ENCODE measurements at places on chromosomes 7 and 10.

DNA sequence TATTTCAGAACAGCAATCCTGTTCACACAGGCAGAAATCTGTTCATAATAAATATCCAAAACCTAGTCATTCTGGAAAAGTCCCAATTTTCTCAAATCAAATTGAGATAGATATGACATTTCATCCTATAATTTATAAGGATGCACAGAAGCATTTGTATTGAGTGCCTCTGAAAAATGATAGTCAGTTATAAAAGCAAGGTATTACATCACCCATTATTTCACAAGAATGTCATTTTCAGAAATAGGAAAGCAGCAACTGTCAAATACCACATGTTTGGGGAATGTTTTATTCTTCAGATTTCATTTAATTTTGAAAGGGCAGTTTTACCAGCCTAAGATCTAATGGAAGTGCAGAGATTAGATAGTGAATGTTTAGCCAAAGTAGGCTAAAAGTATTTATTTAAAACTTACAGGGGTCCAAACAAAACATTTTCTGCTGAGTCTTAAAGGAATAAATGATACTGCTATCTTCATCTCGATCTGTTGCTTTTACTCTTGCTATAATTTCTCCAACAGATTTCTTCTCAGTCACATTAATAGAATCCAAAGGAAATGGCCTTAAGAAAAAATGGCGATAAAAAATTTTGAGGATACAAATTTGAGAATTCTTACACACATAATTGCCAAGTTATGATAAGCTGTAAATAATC, 185.8 kb downstream of the HGF start:
- no peak for DNase-seq

GRCh38 chr7:44703921-44704320, 44.7 kb upstream of the ZMIZ2 start:
- DNase-seq: no peak

DNA sequence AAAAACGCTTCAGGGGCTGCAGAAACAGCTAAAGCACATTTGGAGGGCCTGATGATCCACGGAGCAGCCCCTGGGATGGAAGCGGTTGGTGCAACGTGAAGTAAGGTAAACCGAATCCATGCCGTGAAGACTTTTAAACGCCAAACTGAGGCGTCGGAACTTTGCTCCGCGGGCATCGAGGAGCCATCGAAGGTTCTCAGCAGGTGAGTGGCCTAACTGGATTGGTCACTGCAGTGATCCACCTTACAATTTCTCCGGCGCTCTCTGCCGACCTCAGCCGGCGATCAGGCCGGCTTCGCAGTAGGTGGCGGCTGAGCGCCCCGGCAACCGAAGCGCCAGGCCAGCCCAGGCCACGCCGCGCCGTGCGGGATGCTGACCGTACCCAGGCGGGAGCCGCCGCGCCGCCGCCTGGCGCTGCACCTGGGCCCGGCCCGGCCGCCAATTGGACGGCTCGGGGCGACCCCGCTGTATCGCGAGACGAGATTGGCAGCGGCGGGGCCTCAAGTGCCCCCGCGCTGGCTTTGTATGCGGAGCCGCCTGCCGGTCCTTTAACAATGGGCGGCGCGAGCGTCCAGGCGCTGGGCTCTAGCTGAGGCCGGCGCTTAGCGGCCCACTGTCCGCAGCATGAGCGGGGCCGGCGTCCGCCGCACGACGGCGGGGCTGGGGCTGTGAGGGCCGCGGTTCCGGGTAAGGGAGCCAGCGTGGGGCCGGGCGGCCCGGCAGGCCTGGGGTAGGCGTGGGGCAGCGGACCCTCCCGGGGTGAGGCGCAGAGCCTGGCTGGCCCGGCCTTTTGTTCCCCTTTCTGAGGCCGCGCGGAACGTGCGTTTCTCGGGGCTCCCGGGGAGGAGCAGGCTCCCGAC, at the start of gene CCNJ:
TSS of gene CCNJ (plus strand) at position 551 of the 860 bp plus-strand sequence. CDS start 811 bp downstream, outside the sequence.
- DNase-seq: peak; percentile 87

DNA sequence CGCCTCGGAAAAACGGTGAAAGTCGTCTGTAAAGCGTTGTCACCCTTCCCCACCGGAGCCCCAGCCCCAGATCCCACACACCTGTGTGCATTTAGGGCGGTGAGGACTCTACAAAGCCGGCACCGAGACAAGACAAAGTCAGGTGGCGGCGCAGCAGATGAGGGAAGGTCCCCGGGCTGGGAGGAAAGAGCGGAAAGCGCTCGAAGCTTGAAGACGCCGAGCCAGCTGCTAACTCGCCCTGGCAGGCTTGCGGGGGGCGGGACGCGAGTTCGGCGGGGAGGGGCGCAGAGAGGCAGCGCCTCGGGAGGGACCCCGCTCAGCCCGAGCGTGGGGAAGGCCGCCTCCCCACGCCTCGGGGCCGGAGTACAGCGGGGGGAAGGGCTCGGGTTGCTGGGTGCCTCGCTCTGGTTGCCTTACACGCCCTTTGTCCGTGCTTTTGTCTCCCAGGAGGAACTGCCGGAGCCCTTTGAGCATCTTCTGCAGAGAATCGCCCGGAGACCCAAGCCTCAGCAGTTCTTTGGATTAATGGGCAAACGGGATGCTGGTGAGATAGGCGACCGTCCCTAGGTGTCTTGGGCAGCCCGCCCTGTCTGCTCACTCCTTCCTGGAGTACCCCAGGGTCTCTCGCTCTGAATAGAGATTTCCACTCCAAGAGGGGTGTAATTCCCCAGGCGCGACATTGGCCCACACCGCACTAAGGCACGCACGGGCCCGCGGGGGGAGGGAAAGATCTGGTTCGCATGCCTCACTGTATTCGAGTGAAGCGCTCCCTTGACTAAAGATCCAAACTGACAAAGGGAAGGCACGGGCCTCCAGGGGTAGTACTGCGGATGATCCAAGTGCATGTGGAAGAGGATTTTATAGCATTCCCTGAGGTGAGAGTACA, 1.6 kb downstream of the TAC1 start:
- no peak for DNase-seq

DNA sequence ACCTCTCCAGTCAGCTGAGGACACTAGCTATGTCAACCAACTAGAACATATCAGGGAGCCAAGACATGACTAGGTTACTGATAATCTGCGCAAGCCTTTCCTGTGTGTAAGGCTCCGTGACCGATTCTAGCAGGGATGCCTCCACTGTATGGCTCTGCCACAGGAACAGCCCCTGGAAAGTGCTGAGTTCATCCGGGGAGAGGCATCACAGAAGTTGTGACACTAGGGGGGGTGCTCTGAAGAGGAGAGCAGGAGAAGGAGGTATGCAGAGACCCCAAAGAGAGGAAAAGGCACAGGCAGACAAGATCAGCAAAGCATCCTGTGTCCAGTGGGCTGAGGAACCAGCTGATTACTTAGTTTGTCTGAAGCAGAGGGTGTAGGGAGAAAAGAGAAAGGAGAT, 13.5 kb downstream of the UPP1 start:
- no peak for DNase-seq

DNA sequence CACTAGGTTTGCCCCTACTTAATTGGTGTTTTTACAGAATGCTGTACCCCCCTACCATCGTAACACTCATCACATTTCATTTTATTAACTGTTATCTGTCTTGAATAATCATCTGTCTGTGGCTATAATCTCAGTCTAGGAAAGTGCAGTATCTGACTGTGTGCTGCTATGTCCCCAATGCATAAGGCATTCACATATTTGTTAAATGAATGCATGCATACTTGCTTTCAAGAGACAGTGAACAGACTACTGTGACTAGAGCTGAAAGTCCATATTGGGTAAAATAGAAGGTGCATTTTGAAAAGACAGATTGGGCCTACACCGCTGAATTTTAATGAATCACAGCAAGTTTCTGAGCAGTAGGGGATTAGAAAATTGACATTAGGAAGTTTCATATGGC, 112.3 kb downstream of the ARHGAP12 start:
- DNase-seq: no peak

DNA sequence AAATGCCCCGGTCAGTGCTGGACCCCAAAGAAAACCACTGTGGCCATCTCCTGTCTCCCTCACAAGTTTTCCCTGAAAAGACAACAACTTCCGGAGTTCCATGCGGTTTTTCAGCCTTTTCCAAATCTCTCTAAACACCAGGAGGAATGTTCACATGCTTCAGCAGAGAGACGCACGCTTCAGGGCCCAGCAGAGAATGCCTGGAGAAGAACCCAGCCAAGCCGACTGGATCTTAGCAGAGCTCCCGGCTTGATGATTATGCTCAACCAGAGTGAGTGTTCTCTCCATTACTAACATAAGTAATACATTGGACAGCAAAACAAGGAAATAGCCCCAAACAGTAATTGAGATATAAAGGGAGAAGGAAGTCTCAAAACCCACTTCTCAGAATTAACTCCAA, 17.9 kb downstream of the PRKCQ start:
- no peak for DNase-seq

GRCh38 chr10:111023060-111023459, 53.8 kb upstream of the ADRA2A start:
- DNase-seq: no peak

DNA sequence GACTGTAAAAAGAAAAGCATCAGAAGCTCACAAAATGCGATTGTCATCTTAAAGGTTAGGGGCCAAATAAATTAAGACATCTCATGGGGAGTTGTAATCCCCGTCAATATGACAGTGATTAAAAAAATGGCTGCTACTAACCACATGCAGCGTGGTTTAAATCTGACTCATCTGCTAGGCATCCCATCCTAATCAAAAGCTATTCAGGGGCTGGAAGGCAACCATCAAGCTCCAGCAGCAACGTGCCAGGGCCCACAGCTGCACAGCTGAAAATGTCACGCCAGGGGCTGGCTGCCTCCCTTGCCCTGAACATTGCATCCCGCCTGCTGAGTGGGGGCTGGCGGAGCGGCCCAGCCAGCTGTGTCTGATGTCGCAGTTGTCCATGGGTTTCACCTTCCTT, 66.3 kb upstream of the FRMD4A start:
- peak; percentile 84 for DNase-seq

- DNase-seq: peak; percentile 99
Observed at GRCh38 chr10:36534471-36535002, 590.9 kb upstream of the ANKRD30A start.

- DNase-seq: no peak
Observed at GRCh38 chr10:488933-489215, 200.6 kb downstream of the DIP2C start.

DNA sequence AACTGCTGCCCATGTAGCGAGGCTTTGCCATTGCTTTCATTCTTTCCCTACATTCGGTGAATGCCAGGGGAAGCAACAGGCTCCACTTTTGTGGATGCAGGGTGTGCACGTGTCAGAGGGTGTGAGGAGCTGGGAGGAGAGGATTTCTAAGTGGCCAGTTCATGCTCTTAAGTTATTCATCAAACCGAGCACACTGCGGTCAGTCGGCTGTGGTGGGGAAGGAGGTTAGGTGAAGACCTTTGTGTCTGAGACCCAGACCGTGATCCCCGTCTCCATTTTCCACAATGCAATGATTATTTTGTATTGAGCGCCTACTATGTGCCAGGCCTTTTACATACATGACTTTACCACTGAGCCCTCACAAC, 438.6 kb upstream of the GALNT17 start:
- no peak for DNase-seq

DNA sequence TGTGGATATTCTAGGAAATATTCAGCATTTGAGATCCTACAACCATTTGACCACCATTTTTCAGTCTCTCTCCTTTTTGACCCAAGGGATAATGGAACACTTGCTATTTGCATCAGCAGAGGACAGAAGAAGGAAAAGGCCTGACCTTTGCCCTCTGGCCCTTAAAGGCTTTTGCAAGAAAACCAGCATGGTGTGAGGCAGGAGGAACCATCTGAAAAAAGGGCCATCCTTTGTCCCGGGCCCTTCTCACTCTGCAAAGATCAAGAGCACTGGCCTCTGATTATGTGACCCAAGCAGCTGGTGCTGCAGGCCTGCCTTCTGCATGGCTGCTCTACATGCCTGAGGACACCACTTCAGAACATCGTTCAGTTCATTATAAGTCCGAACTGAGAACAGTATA, 133.3 kb upstream of the STK17A start:
- no peak for DNase-seq

GRCh38 chr10:125159486-125159931, 854 bp downstream of the CTBP2 start:
- DNase-seq: no peak

DNA sequence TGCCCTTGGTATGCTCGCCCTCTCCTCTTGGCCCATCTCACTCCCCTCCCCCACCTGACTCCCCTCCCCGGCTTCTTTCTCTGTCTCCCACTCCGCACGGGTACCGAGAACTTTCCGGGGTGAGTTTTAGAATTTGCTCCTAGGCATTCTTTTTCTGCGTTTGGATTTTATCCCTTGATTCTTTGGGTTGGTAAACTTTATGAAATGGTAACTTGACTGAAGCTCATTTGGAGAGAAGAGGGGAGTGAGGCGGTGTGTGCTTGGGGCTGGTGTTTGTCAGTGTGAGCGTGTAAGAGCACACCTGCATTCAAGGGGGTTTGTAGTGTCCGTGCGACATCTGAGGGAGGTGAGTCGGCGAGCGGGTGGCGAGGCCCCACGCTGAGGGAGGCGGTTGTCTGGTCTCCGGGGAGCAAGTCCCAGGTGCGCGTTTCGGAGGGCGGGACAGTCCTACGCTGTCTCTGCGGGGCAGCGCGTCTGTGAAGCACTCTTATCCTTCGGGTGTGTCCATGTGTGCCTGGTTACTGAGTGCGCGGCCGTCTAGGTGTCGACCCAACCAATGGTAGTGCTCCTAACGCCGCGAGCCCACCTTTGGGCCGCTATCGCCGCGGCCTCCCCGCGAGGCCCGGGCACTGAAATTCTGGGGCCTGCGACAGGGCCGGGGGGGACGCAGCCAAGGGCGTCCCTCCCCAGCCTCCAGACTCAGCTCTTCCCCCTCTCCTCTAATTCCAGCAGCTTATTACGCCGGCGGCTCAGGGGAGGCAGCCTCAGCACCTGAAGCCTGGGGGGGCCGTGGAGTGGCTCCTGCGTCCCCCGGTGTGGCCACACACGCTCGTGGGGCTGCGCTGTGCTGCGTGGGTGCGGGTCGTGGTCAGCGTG, 2.6 kb upstream of the ZNF503 start:
- DNase-seq: peak; percentile 51

DNA sequence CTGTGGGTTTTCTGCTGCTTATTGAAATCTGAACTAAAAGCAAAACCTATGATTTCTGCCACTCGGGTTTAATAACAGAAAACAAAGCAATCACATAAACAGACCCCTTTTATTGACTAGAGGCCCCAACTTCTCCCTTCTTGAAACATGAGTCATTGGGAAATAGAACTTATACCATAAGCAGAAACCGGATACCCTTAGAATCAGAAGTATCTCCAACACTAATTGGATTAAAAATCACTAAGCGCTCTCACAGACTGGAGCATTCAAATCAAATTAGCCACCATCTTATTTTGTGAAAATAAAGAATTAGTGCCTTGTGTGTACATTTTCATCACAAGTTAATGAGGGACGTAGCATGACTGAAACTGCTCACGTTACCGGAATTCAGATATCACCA, 206.9 kb downstream of the WDR11 start:
- DNase-seq: no peak

- no peak for DNase-seq
Observed at GRCh38 chr7:157422279-157422678, 85.5 kb downstream of the DNAJB6 start.

GRCh38 chr7:135186261-135186540, 15.7 kb upstream of the CYREN start:
- DNase-seq: no peak

DNA sequence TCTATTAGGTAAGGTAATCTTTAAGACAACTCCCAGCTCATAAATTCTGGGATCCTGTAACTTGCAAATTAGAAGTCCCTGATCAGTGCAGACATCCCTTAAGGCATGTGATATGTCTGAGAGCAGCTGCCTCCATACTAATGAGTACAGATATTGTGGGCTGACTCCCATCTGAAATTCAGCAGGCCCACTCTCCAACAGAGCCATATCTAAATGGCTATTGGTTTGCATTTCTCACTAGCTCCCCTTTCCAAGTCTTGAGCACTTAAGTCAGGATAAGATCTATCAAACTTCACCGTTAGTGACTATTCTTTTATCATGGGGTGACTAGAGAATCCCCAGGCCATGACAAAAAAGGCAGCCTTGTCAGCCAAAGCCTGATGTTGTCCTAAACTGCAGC, 785.4 kb downstream of the IPMK start:
- DNase-seq: no peak
